ENCODE measurements at places on chromosomes 3 and 15.
A peak's percentile ranks its signal among the peaks of the same experiment; 100 is the strongest.

GRCh38 chr3:128016502-128016901 lies 35.7 kb upstream of the SEC61A1 start:
- no peak for DNase-seq

GRCh38 chr3:125644036-125645005 lies 49.0 kb upstream of the OSBPL11 start:
- no peak for DNase-seq

GRCh38 chr15:101089579-101090427 lies 162.0 kb downstream of the CHSY1 start:
- DNase-seq: no peak

DNA sequence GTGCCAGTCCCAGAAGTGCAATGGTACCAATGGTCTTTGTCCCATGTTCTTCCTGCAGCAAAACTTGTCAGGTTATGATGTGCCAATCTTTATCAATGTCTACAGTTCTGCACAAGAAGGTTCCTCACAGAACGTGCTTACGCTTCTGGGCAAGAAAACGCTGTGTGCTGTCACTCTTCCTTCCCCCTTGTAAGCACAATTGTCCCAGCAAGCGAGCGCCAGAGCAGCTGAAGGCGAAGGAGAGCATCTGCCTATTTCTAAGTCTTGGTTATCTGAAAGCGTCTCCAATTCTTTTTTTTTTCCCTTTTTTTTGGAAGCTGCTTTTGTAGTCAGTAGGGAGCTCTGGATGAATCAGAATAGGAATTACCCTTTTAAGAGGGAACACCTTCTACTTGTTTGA lies 514.4 kb downstream of the FGF12 start:
- no peak for DNase-seq

GRCh38 chr3:187765342-187765741 lies 20.1 kb upstream of the BCL6 start:
- no peak for DNase-seq

DNA sequence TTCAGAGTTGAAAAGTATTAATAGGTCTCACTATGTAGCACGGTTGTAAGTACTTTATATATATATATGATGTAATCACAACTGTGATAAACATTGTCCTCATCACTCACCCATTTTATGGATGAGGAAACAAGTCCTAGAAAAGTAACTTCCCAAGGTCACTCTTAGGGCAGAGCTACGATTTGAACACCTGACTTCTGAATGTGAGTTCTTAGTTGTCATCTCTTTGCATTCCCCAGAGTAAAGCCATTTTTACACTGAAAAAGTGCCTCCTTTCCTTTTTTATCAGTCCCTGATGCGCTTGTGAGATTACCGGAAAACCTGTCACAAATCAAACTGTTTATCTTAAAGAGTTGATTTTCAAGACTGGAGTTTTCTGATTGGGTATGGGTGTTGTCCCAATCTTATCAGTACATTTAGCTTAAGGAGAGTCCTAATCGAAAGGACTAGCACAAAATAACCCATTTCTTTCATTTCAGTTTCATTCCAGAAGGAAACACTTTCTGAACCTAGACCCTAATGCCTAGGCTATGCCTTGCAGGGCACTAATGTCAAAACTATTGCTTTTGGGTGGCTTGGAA lies 2.3 kb upstream of the EDEM1 start:
- no peak for DNase-seq

DNA sequence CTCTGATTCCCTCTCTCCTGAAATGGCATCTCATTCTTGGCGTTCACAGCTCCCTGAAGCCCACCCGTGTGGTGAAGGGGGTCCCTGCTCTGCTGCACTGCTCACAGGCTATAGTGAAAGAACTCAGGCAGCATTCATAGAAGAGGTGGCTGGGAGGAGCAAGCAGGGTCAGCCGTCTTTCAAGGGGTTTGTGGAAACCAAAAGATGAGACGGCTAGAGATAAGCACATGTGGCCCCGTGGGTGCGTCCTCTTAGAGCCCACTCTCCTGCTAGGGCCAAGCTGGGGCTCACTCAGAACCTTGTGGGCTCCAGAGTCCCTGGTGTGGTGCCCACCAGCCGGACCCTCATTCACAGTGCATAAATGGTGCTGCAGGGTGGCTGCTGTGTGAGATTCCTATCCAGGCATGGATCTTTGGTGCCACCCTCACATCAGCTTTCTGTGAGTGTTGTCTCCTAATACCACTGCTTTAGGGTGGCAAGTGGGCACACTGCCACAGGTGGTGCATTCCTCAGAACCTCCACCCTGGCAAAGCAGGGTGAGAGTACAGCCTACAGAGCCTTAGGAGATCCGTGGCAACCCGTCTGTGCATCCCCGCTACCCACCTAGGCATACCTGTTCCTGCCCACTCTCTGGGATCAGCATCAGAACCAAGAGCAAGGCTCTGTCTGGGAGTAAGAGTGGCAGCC lies 11.2 kb upstream of the SEMA4B start:
- DNase-seq: no peak

DNA sequence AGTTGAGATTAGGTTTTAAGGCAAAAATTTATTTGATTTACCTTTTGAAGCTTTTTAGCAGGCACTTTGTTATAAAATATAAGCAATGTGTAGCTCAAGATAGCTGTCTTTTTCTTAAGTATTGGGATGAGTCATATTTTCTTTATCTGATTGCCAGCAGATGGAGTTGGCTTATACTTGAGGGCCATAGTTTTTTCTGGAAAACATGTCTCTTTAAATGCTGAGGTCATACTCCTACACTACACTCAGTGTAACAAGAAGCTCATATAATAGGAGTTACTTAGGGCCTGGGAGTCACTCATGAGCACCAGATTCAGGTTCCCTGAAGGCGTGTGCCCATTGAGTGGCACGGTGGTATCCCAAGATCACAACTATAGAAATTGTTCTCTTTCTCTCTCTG lies 579.8 kb downstream of the EDEM1 start:
- DNase-seq: no peak

- DNase-seq: no peak
Measured at GRCh38 chr3:115084686-115085085, 62.4 kb downstream of the ZBTB20 start.

DNA sequence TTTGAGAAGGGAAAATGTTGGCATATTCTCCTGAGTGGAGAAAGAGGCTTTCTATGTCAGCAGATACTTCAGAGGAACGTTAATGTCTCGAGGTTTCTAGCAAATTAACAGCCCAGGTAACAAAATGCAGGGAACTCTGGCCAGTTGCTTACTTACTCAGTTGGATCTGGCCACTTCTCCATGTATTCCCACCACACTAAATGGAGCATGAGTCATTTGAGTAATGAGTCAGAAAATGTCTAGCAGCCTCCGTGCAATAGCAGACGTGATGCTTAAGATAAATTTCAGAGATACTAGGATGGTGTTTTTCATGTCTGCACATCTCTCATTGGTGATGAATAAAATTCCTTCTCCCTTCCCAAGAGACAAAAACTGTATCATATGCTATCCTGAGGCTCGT lies 671.5 kb downstream of the FHIT start:
- no peak for DNase-seq

GRCh38 chr3:160400702-160401150 lies 1.3 kb downstream of the SMC4 start:
- no peak for DNase-seq

- DNase-seq: peak; percentile 36
Measured at GRCh38 chr3:42683875-42684598, 1.3 kb upstream of the KLHL40 start.

- DNase-seq: peak; percentile 74
Measured at GRCh38 chr15:70589221-70589620, 174.1 kb downstream of the UACA start.

DNA sequence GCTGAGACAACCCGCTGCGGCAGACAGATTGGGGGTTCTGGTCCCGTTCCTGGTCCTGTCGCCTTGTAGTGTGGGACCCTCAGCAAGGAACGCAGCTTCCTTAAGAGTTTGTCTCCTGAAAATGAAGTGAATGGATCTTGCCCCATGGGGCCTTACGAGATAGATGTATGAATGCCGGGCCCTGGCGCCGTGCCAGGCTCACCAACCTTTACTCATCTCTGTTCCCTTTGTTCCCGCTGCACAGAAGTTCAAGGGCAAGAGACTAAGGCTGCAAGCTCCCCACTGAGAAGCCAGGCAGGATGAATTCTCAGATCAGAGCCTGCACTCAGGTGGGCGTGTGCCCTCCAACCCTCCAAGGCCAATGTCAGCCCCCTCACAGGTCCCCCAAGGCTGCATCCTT lies 162.7 kb upstream of the IQSEC1 start:
- DNase-seq: no peak

DNA sequence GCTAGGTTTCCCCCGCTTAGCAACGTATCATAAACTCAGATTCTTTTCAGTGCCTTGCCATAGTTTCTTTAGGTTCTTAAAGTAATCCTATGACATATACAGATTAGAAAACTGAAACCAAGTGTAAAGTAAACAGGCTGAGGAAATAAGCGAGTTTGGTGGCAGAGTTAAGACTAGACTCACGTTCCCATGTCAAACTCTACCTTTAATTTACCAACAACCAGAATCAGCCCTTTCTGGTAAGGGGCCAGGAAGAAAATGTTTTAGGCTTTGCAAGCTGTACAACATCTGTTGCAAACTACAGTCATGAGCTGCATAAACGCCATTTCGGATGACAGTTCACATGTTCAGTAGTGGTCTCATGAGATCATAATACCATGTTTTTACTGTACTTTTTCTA lies 128.0 kb upstream of the PRICKLE2 start:
- no peak for DNase-seq

DNA sequence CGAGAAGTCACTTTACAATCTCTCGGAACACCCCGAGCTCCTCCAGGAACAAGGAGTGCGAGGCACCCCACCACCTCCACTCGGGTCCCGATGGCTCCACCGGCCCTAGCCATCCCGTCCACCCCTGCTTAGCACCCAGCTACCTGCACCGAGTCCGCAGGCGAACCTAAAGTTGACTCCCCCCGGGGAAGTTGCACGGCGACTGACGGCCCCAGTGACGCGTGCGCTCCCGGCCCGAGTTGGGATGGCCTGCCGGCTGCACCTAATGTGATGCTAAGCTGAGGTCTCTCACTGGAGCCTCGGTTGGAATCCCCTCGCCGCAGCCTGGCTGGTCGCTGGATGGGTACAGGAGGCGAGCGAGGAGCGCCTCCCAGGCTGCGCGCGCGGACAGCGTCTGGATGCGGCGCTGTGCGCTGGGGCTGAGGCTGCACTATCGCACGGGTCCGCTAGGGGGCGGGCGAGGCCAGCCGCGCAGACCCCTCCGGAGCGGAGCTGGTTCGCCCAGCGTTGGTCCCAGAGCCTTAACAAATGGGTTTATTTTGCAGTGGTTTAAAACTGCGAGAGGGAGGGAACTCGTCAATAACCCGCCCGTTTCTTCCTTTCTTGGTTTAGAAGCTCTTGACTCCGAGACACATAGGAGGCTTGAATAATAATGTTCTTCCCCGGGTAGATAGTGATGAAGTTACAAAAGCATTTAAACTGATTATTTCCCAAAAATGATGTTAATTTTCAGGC lies at the start of gene OXTR:
TSS of gene OXTR (minus strand) at position 526 of the 735 bp plus-strand sequence. CDS start 1,426 bp downstream, outside the sequence.
- no peak for DNase-seq

GRCh38 chr3:56763233-56763632 lies 38.5 kb downstream of the ARHGEF3 start:
- no peak for DNase-seq

DNA sequence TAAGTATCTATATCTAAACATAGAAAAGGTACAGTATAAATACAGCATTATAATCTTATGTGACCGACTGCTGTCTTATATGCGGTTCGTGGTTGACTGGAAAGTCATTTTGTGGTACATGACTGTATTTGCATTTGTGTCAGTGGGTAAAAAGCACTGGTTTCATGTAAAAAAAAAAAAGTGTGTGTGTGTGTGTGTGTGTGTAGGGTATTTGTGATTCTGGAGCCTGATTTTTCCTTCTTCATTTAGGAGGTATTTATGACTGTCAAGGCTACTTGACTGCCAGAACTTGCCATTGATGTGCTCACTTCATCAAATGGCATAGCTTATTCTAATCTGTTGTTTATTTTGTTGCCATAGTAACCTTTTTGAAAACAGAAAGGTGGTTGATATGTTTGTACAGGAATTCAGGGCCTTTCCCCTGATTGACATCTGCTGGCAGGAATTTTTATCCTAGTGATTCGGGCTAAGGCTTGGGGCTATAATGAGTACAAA lies 63.2 kb downstream of the AKAP13 start:
- DNase-seq: no peak

GRCh38 chr3:177196008-177196455 lies 1.2 kb downstream of the TBL1XR1 start:
- DNase-seq: peak; percentile 79

DNA sequence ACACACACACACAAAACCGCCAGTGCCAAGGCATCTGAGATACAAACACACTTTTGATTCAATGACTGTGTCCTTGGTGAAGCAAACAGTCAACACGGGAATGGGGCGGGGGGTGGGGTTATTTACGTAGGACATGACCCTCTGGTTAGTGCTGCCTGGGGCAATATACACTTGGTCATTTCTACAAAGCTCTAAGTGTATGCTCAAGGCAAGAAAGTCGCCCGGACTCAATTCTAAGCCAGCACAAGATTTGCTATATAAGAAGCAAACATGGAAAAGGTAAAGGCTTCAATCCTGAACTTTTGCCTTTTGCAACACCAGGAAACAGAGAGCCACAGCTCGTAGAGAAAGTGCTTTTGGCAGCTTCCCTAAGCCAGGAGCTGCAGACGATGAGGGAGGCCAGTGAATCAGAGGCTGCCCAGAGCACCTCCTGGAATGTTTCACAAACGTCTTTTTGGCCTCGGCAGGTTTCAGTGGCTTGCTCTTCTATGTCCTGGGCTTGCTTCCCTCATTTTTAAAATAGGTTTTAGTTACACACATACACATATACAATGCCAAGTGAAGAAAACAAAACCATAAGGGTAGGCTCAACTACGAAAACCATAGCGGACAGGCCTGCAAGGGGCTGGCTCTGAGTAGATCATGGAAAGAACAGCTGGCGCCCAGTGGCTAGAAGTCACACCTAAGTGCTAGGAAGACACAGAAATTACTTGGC lies 73.6 kb downstream of the TM4SF4 start:
- DNase-seq: no peak

GRCh38 chr3:8557298-8557697 lies 55.7 kb downstream of the LMCD1 start:
- DNase-seq: no peak

DNA sequence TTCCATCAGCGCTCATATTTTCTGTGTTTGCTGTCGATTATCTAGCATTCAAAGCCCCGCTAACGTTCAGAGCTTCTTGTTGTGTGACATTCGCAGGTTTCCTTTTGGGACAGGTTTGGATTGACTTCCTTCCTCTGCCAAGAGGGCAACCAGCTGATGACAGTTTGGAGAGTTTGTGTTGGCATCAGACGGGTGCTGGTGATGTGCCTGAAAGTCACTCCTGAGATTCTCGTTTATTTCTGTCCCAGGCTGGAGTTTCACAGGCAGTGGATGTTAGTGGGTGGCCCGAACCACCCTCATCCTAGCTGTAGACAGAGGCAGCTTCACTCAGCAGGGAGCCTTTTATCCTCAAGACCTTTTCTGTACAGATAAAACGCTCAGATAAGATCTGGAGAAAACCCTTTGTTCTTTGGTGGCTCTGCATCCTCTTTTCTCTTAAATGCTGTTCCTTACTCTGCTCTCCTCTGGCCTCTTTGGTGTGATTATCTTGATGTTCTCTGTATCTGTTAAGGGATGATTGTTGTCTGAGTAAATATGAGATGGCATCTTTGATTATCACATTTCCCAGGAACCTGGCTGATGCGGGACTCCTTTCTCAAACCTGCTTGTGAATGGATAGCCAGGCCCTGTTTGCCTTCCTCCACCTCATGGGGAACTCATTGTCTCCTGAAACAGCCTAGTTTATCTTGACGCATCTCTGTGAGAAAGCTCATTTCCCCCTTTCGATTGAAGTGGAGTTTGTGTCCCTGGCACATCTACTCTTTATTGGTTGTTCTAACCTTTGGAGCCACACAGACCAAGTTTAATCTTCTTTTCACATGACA lies 35.9 kb downstream of the CGNL1 start:
- no peak for DNase-seq

- DNase-seq: peak; percentile 36
Measured at GRCh38 chr3:174440253-174440701, 418.9 kb upstream of the NAALADL2 start.
